ENCODE measurements at places on chromosomes 6 and 20. TPM values are rescaled to one million over a fixed set of nuclear protein-coding genes. Genes with fewer than 3 reads are reported as not detected.

DNA sequence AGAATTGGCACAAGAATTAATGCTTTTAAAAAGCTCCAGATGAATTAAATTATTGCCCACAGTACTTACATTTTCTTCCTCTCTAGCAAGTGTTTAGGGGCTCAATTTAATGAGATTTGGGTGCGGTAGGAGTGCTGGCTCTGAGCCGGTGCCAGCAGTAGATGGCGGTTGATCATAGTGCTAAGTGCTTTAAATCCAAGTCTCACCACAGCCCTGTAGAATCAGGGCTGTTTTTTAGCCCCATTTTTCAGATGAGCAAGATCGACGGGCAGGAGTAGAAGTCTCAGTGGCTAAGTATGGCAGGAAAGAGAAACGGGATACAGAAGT lies 136.9 kb upstream of the SALL4 start:
- DNase-seq, result no peak

DNA sequence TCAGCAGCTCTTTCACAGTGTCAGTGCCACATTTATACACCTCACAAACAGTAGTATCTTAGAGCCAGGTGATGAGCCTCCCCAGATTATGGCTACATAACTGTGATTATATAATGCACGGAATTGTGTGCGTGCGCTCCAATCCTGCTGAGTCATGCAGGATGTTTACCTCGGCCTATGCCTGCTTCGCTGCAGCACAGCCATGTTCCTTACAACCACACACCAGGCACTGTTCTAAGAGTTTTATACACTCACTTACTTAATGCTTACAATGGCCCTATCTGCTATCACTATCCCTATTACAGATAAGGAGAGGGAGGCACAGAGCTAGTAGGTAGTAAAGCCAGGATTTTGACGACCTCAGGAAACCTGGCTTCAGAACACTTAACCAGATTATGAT lies 7.3 kb downstream of the ZKSCAN3 start:
- no peak for DNase-seq

- no peak for DNase-seq
Measured at GRCh38 chr6:22621701-22622100, 52.3 kb downstream of the HDGFL1 start.

DNA sequence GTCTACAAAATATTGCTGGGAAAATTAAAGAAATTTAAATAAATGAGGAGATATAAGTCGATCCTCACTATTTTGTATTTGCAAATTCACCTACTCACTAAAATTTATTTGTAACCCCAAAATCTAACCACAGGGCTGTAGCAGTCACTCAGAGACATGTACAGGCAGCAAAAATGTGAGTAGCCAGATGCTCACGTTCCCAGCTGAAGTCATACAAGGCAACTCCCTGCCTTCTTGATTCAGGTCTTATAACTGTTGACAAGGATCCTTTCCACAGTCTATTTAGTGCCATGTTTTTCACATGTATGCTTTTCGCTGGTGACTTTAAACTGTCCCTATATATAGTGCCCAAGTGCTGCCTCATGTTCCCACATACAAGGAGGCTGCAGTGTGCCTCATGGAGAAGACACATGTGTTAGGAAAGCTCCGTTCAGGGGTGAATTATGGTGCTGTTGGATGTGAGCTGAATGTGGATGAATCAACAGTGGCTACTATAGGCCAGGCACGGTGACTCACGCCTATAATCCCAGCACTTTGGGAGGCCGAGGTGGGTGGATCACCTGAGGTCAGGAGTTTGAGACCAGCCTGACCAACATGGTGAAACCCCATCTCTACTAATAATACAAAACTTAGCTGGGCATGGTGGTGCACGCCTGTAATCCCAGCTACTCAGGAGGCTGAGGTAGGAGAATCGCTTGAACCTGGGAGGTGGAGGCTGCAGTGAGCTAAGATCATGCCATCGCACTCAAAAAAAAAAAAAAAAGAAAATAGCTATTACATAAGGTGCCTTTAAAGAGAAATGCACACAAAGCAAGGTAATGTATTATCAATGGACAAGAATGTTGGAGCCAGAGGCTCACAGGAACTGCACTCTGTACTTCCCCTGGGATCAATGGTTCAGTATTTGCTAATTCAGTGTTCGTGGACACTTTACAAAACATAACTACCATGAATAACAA lies 55.3 kb downstream of the STK35 start:
- DNase-seq, result no peak

The ACTL10 gene
- 0.22 TPM for total RNA-seq

- no peak for DNase-seq
Measured at GRCh38 chr6:18078866-18079265, 43.6 kb downstream of the NHLRC1 start.

DNA sequence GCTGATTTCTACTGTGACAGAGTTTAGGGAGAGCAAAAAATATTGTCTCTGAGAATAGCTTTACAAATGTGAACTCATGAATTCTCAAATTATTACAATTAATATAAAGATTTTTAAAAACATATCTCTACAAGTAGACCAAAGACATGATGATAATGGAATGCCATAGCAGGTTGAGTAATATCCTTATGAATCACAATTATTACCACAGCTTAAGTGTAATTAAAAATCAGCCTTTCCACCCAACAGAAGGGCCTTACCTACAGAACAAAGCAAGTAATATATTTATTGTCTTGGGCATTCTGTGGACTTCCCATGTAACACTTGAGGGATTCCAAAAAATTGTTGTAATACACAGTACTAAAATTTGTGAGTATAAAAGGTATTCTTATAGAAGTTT lies 1099.6 kb upstream of the GJE1 start:
- no peak for DNase-seq

DNA sequence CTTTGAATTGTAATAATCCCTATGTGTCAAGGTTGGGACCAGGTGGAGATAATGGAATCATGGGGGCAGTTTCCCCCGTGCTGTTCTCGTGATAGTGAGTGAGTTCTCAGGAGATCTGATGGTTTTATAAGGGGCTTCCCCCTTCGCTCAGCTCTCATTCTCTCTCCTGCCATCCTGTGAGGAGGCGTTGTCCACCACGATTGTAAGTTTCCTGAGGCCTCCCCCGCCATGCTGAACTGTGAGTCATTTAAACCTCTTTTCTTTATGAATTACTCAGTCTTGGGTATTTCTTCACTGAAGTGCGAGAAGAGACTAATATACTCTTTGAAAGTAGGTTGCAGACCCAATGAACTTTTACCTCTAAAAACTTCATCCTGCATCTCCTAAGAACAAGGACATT lies 39.2 kb upstream of the KCNG1 start:
- no peak for DNase-seq

The ZC2HC1B gene
- total RNA-seq, result not detected

DNA sequence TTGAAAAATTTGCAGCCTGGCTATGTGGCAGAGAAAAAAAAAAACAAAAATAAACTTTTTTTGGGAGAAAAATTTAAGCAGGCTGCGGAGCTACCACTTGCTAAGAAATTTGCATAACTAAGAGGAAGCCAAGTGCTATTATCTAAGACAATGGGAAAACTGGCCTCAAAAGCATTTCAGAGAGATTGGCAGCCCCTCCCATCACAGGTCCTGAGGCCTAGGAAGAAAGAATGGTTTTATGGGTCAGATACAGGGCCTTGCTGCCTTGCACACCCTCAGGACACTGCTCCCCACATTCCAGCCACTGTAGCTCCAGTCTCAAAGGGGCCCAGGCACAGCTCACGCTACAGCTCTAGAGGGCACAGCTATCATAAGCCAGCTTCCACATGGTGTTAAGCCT lies 777.9 kb downstream of the TENT5A start:
- no peak for DNase-seq
